ENCODE measurements at places on chromosomes 7 and 10.

GRCh38 chr7:149459540-149460452, 1.1 kb downstream of the ZNF777 start:
- DNase-seq, result no peak

DNA sequence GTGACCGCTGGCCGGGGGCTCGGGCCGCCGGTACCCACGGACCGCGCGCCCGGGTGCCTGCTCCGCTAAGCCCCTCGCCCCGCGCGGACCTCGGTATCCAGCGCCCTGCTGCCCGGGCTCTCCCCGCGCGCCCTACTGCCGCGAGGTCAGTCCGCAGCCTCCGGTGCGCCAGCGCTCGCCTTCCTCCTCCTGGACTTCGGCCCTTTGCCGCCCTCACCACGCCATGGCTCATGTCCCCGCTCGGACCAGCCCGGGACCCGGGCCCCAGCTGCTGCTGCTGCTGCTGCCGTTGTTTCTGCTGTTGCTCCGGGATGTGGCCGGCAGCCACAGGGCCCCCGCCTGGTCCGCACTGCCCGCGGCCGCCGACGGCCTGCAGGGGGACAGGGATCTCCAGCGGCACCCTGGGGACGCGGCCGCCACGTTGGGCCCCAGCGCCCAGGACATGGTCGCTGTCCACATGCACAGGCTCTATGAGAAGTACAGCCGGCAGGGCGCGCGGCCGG, 483 bp downstream of the GDF10 start:
- no peak for DNase-seq

DNA sequence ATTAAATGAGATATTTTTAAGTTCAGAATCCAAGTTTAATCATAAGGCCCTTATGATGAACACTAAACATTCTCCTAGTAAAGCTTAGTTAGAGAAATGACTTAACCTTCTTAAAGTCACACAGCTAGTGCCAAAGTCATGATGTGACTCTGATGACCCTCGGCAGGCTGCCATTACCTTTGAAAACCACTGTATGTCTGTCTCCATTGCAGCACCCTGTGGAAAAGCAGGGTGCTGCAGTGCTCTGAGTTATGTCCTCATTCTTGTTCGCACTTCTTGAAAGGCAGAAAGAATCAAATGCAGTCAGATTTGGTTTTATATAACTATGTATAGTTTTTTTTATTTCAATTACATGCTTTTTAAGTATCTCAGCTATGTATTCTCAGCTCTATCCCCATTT, 105.0 kb downstream of the PHTF2 start:
- peak; percentile 41 for DNase-seq

- DNase-seq, result no peak
Observed at GRCh38 chr10:3748484-3748883, 36.5 kb downstream of the KLF6 start.

- DNase-seq, result no peak
Observed at GRCh38 chr10:53123311-53123710, 350.7 kb upstream of the MBL2 start.

- no peak for DNase-seq
Observed at GRCh38 chr7:1418505-1419309, 40.6 kb downstream of the MICALL2 start.

DNA sequence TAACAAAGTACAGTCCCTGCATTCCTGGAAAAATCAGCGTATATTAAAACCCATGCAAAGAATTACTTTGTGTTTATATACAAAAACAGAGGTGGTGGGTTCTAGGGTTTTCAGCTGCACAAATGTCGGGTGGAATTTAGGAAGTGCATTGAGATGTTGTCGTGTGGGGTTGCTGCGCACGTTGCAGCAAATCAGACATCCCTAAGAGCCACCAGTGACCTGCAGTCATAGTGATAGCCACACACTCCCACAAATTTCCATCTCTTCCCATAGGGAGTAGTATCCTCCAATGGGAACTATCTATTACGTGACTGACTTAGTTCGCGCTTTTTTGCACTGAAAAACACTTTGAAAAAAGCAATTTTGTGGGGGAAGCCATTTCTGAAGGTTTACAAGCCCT, 375.2 kb upstream of the GALNT17 start:
- DNase-seq, result no peak

GRCh38 chr10:10961072-10961471, 56.6 kb upstream of the CELF2 start:
- no peak for DNase-seq

DNA sequence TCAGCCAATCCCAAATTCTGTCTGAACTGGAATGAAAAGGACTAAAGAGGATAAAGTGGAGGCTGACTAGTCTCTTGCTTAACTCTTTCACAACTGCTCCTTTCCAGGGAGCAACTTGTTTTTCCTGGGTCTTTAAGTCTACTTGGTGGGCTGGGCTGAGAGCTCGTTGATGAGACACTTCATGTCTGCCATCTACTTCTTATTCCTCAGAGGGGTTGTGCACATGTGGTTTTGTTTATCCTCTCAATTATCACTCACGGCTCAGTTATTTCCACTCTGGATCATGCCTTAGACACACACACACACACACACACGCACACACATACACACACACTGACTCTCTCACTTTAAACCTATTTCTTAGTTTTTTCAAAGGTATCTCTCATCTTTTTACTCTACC, 298.6 kb upstream of the MTPN start:
- no peak for DNase-seq

DNA sequence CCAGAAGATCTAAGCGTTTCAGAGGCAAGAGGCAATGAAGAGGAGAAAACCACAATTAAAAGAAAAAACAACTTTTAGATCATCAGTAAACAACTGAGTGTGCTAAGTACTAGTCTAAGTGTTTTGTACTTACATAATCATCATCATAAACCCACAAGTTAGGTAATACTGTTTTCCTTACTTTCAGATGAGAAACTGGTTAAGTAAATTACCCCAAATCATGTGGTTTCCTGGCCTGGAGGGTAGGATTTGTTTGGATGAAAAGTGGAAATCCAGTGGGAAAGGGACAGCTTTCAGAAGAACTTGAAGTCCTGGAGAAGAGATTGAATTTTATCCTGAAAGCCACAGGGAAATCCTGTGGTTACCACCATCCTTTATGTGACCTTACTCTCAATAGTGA, 463.3 kb downstream of the LRMDA start:
- no peak for DNase-seq

- DNase-seq, result no peak
Observed at GRCh38 chr10:71259815-71260501, 47.6 kb downstream of the UNC5B start.

GRCh38 chr10:7362471-7362870, 48.4 kb downstream of the SFMBT2 start:
- DNase-seq, result no peak

DNA sequence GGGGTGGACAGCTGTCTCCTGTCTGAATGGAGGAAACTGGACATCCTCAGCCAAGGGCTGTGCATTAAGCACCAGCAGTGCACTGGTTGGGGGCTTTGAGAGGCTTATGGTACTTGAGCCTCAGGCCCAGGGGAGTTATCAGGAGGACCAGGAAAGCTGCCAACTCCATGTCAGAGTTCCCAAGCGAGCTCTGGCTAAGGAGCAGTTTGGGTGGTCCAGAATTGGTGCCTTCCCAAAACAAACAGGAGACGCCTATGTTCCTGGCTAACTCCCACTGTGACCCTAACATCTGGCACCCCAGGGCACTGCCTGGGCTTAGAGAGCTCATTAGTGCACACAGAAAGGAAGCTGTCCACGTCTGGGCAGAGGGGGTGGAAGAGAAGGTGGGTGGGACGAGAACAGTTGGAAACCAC, 408.6 kb upstream of the NPVF start:
- no peak for DNase-seq

GRCh38 chr7:144665689-144666381, 170.0 kb downstream of the TPK1 start:
- DNase-seq, result no peak

GRCh38 chr10:117677890-117678500, 135.4 kb downstream of the EMX2 start:
- DNase-seq, result no peak

- DNase-seq, result no peak
Observed at GRCh38 chr7:139842401-139843210, 13.5 kb downstream of the TBXAS1 start.

GRCh38 chr7:498678-499641, 20.7 kb downstream of the PDGFA start:
- DNase-seq, result no peak

GRCh38 chr7:41107330-41107937, 595.5 kb downstream of the INHBA start:
- DNase-seq, result no peak

GRCh38 chr7:27647046-27647445, 15.6 kb downstream of the HIBADH start:
- no peak for DNase-seq

- peak; percentile 28 for DNase-seq
Observed at GRCh38 chr10:110919971-110920881, 822 bp downstream of the SHOC2 start.

DNA sequence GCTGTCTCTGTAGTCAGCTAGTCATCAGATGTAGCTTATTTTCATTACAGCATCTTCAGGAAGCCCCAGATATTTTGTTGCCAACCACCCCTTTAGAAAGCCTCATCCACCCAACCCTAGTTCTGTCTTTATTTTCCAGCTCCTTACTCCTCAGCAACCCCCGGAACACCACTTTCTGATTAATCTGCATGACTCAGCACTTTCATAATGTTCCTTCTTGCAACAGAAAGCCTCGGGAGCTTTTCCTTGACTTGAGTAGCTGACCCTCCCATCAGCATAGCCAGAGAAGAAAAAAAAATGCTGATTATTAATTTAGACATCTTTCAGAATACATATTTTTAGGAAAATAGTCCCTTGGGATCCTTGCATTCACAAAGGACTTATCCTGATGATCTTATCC, 244.0 kb upstream of the CXCL12 start:
- no peak for DNase-seq

GRCh38 chr7:134630893-134631292, 15.8 kb upstream of the BPGM start:
- no peak for DNase-seq

DNA sequence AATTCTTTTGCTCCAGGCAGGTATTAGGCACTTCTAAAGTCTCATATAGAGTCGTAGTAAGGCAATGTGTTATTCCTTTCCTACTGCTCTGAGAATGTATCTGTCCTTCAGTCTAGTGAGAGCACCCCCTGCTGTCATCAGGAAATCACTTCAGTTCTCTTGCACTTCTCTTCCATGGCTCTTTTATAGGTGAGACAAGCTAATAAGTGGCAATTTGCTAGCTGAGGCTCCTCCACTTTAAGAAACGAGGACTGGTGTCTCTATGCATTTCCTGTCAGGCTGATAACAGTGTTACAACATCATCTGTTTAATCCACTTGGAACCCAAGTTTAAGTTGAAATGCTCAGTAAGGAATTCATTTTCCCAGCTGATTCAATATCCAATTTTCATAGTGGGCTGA, 350.6 kb downstream of the TFEC start:
- no peak for DNase-seq

DNA sequence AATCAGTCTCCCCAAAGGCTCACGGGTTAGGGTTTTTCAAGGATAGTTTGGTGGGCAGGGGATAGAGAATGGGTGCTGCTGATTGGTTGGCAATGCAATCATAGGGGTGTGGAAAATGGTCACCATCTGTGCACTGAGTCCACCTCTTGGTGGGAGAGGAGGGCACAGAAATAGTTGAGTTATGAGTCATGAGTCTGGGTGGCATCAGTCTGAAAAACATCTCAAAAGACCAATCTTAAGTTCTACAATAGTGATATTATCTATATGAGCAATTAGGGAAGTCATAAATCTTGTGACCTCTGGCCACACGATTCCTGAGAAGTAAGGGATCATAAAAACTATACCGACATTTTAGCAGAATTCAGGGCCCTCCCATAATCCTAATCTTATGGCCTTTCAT, 62.7 kb downstream of the LGI1 start:
- DNase-seq, result no peak

- DNase-seq, result no peak
Observed at GRCh38 chr10:247480-247879, 112.2 kb downstream of the ZMYND11 start.

DNA sequence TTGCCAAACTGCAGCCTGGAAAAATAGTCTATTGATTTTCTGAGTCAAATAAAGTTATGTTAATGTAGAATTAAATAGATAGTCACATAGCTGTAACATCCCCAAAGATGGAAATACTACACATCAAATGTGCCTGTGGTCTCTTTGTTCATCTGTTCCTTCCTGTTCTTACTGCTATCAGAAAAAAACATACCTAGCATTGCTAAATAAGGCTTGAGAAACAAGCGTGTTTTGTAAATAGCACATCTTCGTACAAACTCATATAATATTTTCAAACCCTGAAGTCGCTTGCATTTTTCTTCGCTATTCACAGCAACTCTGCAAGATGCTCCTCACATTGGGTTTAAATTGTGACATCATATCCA, 116.1 kb downstream of the KLF6 start:
- DNase-seq, result no peak

DNA sequence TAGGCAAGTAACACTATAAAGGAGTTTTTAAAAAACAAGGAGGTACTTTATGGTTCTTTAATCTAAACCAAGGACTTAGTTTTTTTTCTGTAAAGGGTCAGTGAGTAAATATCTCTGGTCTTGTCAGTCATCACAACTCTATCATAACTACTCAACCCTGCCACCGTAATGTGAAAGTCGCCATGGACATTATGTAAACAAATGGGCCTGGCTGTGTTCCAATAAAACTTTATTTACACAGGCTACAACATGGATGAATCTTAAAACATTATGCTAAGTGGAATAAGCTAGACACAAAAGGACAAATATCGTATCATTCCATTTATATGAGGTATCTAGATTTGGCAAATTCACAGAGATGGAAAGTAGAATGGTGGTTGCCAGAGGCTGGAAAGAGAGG, 60.8 kb upstream of the SP4 start:
- DNase-seq, result no peak
